ENCODE measurements at places on chromosomes 12 and 14.
A peak's percentile ranks its signal among the peaks of the same experiment; 100 is the strongest.

DNA sequence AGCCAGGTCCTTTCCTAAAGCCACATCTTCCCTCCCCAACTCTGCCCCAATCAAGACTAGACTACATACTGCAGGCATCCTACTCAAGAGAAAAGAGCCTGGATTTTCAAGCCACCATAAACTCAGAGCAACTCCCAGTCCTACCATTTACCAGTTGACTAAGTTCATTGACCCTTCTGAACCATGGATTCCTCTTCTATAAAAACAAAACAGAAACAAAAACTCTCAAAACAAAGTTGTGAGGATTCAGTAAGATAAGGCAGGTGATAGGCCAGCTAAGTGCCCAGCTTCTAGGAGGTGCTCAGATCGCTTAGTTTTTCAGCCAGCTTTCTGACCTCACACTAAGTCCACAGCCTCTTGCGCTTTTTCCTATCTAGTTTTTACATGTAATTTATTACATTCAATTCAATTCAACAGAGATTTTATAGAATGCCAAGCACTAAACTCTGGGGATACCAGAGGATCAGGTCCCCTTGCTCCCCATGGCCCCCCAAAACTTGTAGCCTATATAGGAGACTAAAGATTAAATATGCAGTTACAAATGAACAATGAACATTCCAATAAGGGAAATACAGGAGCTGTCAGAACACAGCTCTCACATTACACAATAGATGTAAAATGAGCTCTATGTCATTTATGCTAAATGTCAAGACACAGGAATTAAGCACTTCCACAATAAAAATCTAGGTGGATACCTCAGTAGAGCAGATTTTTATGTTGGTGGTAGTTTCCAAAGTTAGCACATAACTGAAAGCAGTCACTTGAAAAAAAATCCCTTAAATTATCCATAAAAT, 104.5 kb upstream of the EGLN3 start:
- no peak for DNase-seq

DNA sequence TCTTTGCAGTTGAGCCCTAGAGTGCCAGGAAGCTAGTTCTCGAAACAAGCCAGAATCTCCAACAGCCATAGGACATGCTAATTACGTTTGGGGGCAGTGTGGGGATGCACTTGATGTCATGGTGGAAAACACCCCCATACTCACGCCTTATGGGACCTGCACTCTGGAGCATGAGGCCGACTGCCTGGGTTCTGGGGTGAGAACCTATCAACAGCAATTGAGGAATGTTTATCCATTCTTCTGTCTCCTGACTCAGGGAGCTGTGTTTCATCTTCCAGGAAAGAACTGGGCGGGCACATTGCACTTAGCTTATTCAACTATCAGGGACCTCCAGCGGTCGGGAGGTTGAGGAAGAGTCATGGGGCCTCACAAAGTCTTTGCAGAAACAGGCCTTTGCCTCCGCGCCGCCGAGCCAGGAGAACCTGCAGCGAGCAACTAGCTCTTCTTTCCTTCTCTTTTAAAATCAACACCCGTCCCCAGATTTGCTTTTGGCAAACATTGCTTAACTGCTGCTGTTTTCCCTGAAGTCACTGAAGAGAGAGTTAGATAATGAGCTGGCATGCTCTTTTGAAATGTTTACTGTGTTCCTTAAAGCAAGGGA, 226.1 kb upstream of the DIO3 start:
- no peak for DNase-seq

DNA sequence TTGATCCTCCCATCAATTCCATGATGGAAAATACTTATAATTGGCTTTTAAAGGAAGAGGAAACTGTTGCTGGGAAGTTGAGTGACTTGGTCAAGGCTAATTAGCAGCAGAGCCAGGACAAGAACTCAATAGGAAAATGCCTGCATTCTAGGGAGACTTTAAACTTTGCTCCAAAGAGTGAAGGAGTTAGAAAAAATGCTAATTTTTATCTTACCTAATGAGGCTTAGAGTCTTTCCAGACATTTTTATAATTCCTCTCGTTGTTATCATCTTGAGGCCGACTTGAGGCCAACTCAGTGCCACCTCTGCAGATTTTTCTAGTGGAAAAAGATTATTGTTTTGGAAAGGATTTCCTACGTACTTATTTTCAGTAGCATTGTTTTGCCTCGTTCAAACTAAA, 344.6 kb downstream of the ETNK1 start:
- DNase-seq: no peak

GRCh38 chr12:20128928-20129327, 239.4 kb upstream of the PDE3A start:
- DNase-seq: no peak

GRCh38 chr12:56839915-56840325, 76.8 kb downstream of the HSD17B6 start:
- peak; percentile 45 for DNase-seq

DNA sequence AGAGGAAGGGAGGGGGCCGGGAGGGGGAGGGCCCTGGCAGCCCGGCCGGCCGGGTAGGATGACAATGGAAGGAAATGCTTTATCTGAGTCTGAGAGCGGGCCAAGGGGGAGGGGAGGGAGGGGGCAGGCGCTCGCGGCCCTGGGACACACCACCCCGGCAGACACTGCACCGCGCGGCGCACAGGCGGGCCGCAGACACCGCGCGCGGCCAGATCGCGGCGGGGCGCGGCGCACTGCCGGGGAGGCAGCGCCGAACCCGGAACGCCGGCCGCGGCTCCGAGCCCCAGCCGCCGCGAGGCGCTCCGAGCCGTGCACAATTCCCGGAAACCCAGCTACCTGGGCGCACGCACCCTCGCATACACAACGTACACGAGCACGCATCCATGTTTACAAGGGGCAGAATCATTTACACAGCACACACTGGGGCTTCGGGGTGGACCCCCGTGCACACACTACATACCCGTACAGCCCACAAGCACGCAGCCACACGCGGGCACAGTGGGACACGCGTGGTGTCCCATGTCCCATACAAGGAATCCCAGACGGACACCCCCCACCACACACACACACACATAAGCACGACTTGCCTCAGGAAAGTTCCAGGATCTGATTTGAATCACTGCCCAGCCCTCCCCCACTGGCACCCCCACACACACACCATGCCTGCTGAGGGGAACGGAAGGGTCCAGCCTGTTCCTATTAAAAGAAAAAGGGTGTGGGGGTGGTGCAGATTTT, at the start of gene HDAC7:
TSS of gene HDAC7 (minus strand) at position 8 of the 735 bp plus-strand sequence. CDS start 118 bp downstream, outside the sequence.
- peak; percentile 56 for DNase-seq
